OCI-LY7 (cell line): ENCODE measurements at places on chromosomes 11 and 22.

DNA sequence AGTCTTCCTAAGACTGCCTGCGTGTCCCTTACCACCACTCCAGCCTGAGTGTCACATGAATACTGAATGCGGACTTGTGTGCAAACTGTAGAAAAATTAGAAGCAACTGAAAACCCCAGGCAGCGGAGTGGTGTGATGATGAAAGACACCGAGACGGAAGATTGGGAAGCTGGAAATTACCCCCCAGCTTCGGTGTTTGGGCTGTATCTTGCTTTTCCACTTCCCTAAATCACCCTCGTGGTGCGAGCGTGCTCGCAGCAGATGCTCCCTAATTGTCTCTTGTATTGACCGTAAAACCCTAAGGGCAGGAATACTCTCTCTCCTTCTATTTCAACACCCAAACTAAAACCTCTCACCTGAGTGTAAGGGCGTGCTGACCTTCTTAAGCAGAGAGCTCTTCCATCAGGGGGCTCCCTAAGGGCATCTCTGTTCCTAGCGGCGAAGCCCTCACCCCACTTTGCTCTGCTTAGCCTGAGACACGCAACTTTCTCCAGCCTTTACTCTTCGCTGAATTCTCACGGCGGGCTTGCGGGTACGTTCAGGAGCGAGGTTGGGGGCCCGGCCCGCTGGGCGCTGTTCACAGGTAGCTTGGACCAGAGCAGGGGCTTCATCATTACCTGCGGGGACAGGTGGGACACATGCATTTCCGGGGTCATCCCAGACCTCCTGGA is 62.4 kb downstream of the CRYBB2 start:
- no peak for DNase-seq

DNA sequence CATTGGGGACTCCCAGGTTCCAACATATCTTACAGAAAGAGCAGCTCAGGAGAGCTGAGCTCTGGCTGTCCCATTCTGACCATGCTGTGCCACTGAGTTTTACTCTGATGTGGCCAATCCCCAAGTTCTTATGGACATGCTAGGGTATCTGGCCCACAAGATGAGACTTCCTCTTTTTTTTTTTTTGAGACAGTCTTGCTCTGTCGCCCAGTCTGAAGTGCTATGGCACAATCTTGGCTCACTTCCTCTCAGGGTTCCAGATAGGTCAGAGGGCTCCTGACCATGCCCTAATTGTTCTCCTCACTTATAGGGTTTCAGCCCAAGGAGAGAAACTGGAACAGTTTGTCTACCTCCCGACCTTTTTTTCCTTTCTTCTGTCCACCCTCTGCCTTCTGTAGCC is 152.3 kb upstream of the CCDC90B start:
- no peak for DNase-seq

DNA sequence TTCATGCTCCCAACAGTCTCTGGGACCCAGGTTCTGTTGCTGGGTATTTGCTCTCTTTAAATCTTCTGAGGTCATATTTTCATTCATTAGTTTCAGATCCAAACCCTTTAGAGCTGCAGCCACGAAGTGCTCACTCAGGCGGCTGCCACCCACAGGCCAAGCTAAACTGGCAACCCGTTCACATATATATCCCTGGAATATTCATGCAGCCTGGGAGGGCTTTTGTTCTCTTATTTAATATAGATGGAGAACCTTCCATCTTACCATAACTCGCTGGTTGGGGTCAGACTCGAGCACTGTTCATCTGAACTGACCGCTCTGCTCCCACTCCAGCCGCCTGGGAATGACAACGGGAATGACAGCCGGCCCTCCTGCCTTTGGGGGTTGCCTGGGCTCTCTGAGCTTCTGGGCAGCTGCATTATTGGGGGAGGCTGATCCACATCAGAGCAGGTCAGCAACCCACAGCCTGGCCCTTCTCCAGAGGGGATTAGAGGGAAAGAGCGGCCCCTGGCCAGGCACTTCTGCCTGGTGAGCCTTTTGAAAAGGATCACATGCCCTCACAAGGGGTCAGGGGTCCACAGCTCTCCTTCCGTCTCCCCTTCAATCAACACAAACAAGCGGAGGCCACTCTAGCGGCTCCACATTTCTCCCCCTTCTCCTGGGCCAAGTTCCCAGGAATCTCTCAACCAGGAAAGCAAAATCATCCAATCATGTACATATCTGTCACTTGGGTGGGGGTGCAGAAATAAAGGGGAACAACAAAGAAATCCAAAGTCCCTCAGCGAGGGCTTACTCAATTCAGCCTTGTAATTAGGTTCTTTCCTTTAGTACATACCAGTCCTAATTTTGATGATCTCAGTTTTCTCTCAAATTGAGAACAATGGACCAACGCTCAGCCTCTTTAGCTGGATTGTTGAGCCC is 11.8 kb downstream of the TMEM184B start:
- DNase-seq = peak; percentile 38

- no peak for DNase-seq
Measured at GRCh38 chr11:100972046-100972445, 157.6 kb downstream of the PGR start.

DNA sequence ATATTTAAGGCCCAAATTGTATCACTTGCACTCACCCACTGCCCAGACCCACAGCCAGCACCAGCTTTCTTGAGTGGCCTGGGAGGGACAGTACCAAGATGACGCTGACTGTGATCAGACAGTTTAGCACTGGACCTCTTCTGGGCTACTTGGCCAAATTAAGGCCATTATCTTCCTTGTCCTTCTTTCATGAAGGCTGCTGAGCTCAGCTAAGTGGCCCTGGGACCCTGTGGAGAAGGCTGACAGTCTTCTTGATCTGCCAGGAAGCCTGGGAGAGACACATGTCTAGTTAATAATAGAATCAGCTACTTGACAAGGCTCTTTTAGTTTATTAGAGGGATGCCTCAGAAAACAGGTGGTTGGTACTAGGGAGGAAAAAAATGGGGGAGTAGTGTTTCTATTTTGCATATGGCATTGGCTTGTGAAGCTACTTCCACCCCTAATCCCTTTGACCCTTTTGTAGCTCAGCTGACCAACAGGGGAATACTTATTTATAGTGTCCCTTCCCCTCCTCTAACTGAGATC is 127.9 kb upstream of the NTM start:
- no peak for DNase-seq

DNA sequence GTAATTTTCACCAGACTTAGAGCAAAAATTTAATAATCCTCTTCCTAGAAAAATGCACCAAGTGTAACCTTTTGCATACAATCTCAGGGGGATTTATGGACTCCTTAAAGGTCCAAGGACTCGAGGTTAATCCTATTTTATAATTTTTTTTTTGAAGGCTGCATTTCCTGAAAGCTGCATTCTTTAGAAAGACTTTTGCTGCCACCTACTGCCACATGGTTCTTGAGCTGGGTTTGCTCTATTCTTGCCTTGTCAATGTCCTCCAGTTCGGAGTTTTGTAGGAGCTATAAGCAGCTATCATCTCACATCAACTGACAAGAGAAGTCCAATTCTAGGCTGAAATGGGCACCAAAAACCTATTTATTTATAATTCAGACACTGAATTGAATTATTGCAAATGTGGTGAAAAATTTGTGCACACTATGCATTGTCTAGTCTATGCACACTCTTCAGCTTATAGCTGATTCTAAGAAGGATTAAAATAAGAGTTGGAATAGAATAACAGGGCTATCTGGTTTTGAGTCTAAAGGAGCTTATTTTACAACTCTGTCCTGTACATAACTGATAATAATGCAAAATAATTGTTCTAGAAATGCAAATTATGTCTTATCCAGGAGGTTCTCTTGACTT is 31.3 kb downstream of the TRAF6 start:
- DNase-seq = peak; percentile 62

GRCh38 chr11:36356201-36356600 is 60.1 kb downstream of the PRR5L start:
- DNase-seq = peak; percentile 64

- DNase-seq = no peak
Measured at GRCh38 chr11:91947215-91947820, 277.3 kb upstream of the FAT3 start.

- DNase-seq = no peak
Measured at GRCh38 chr22:37632174-37633088, 7.0 kb upstream of the SH3BP1 start.

GRCh38 chr11:130001461-130002351 is 929 bp downstream of the PRDM10 start:
- peak; percentile 63 for DNase-seq

DNA sequence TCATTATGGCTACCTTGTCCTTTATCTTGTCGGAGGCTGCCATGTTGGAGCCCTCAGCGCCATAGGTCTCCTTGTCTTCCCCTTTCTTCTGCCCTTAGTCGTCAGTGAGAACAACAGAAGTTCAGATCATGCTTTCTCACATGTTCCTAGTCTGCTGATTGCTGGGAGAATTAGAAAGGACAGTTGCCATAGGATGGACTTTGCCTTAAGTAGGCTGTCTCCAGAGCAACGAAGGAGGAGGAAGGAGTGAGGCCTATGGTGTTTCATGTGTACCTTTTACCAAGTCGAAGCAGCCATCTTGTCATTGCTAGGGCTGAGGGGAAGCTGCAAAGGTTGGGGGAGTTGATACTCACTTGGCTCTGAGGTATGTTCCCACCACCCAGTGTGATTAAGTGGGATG is 62.6 kb downstream of the SYT13 start:
- DNase-seq = no peak

DNA sequence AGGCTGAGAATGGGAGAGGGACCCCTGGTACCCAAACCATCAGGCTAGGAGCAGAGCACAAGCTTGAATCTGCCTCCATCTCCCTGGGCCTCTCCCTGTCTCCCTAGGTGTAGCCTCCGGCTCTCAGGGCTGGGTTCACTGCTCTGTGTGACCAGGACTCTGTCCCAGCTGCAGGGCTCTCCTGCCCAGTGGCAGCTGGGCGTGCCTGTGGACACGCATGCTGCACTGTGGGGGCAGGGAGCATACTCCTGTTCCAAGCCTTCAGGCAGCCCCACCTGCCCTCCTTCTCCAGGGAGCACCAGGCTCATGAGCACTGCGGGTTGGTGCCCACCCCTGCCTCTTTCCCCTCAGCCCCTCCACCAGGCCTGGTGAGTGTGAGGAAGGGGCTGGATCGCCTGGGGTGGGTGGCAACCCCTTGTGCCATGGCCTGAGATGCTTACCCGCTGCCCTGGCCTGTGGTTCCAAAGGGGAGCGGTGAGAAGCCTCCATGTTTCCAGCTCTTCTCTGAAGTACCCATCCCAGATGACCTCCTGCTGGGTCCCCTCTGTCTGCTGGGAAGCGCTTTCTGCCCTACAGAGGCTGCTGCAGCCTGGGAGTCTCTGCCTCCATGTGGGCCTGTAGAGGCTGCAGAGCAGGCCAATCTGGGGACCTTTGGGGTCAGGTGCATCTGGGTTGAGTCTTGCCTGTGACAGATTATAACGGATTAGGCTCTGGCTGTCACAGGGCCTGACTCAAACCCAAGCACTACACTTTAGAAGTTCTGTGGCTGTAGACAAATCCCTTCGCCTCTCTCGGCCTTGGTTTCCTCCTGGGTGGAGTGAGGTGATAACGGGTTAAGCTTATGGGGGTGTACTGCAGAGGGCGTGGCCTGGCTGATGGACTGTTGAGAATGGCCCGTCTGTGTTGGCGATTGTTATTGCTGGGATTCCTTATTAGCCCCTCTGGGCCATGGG is 43.7 kb downstream of the WNT11 start:
- no peak for DNase-seq

GRCh38 chr22:50219800-50220602 is 19.2 kb downstream of the SELENOO start:
- DNase-seq = no peak

DNA sequence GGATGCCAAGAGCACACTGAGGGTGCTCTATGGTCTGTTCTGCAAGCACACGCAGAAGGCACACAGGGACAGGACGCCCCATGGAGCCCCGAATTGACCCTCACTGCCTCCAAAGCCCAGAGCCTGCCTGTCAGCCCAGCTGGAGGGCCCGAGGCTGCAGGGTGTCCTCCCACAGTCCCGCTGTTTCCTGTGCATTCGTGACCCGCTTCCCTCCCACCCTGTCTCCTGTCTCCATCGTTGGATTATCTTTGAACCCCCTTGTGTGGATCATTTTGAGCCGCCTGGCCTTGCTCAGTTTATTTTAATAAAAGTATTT is 25.6 kb downstream of the PARVG start:
- DNase-seq = no peak

GRCh38 chr11:111834432-111835163 is 36.8 kb downstream of the ALG9 start:
- DNase-seq = no peak

GRCh38 chr11:60869451-60869825 is 2.1 kb downstream of the ZP1 start:
- DNase-seq = no peak
